Neural progenitor cell (in vitro differentiated cells): ENCODE measurements at places on chromosomes 1 and 21. TPM values are rescaled to one million over a fixed set of nuclear protein-coding genes. Genes with fewer than 3 reads are reported as not detected.

Gene NEGR1
- 0.50 and 0.62 TPM in 2 replicates for total RNA-seq

Gene UBE2G2
- 76.7 and 83.1 TPM in 2 replicates for total RNA-seq

DNA sequence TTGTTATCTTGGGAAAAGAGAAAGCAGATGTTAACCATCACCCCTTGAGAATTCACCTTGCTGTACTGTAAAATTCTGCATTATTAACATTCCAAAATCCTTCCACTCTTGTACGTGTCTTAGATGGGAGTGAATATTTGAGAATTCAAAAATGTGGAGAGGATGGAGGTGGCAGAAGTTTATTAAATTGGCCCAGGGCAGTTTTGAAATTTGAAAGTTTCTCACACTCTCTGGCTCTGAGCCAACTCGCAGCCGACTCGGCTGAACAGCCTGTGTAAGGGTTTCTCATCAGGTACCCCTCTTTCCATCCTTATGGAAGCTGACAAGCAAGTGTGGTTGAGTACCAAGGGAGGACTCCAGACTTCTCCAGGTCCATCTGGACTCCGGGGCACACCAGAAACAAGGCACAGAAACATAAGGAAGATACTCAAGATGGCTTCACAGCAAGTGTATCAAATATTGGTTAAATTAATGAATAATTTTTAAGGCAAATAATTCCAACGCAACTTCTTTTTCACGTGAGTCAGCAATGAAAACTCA, 45.1 kb downstream of the RRAGC start:
- H3K27me3 ChIP-seq: peaks cover 64% of the 10 kb centered on the region
- H3K27ac ChIP-seq: no peak overlapping the region
- no peaks in the 10 kb centered on the region for H3K36me3 ChIP-seq
- no peak for DNase-seq

- no peak overlapping the region for H3K4me3 ChIP-seq
- no peaks in the 10 kb centered on the region for H3K4me1 ChIP-seq
- DNase-seq: no peak
- H3K27ac ChIP-seq: no peak overlapping the region
- H3K27me3 ChIP-seq: peaks cover 87% of the 10 kb centered on the region
Measured at GRCh38 chr1:18668046-18668445, 37.4 kb downstream of the PAX7 start.

GRCh38 chr1:58003988-58004387, 542.5 kb downstream of the OMA1 start:
- no peak overlapping the region for H3K27ac ChIP-seq
- no peaks in the 10 kb centered on the region for H3K27me3 ChIP-seq
- no peak overlapping the region for H3K4me3 ChIP-seq
- no peak for DNase-seq

GRCh38 chr1:223014142-223014873, 128.7 kb downstream of the TLR5 start:
- DNase-seq: no peak
- H3K4me1 ChIP-seq: peaks cover 34% of the 10 kb centered on the region
- no peak overlapping the region for H3K4me3 ChIP-seq
- no peaks in the 10 kb centered on the region for H3K36me3 ChIP-seq
